Fibroblast of skin of right quadriceps (primary cell): ENCODE measurements at places on chromosomes 11 and 22.

DNA sequence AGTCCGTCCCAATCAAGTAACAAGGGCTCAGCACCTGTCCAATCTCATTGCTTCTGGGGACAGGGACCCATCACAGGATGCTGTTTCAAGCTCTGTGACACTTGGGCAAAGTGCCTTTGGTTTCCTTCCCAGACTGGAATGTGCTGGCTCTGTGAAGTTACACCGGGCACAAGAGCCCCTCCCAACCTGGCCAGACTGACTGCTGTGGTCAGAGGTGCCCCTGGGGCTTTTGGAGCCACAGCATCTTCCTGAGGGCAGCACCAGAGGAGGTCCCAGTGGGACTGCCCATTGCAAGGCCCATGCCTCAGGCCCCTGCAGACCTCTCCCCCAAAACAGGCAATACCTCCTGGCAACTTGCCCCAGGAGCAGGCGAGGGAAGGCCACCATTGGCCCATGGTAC is 155.2 kb upstream of the GRK3 start:
- no peak for DNase-seq

DNA sequence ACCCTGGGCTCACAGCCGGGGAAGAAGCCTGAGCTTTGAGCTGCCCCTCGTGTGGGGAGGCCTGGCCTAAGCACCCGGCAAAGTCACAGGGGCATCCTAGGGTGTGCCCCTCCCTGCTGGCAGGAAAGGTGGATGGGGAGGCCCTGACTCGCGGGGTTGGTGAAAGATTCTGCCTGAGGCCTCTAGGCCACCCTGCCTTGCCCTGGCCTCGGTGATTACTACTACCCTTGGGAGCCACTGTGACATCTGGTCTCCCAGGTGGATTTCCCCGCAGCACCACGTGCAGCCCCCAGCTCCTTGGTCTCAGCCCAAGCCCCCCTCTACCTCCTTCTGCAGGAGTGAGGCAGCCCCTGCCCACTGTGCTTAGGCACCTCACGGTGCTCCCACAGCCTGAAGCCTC is 23.9 kb downstream of the GNAZ start:
- no peak for DNase-seq

- peak; percentile 63 for DNase-seq
These were observed 377.0 kb upstream of the LRRC4C start for GRCh38 chr11:41836431-41836830.

- no peak for DNase-seq
These were observed 49.7 kb upstream of the TOP3B start for GRCh38 chr22:22032099-22032905.

DNA sequence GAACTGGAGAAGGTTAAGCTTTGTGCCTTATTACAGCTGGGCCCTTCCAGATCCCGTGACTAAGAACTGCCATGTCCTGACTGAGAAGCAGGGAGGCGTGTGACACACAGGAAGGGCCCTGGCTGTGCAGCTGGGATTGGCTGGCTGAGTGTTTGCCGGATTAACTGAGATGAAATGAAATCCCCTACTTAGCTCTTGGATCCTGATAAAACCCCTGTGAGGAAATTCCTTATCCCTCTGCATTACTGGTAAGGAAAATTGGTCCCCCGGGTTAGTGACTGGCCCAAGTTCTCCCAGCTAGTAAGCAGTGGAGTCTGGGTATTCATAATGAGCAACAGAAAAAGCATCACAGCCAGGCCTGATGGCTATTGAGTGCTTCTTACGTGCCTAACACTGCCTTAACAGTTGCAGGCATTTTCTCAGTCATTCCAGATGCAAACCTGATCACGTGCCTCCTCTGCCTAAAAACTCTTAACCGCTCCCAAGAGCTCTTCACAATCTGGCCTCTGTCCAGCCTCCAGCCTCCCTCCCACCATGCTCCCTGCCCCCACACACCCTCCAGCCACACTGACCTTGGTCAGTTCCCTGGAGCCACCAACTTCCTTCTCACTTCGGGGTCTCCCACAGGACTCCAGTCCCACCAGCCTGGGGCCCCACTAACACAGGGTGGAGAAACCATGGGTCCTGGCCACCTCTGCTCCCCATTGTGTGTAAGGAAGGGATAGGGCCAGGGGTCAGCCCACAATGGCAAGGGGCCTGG is 37.8 kb downstream of the ARRB1 start:
- DNase-seq: peak; percentile 68
